Urinary bladder (tissue), 4 donors: ENCODE measurements at places on chromosomes 6 and 20. TPM values are rescaled to one million over a fixed set of nuclear protein-coding genes. Genes with fewer than 3 reads are reported as not detected.
A peak's percentile ranks its signal among the peaks of the same experiment; 100 is the strongest.

- no peak for DNase-seq
These were observed 11.0 kb downstream of the KIF16B start for GRCh38 chr20:16562259-16562658.

DNA sequence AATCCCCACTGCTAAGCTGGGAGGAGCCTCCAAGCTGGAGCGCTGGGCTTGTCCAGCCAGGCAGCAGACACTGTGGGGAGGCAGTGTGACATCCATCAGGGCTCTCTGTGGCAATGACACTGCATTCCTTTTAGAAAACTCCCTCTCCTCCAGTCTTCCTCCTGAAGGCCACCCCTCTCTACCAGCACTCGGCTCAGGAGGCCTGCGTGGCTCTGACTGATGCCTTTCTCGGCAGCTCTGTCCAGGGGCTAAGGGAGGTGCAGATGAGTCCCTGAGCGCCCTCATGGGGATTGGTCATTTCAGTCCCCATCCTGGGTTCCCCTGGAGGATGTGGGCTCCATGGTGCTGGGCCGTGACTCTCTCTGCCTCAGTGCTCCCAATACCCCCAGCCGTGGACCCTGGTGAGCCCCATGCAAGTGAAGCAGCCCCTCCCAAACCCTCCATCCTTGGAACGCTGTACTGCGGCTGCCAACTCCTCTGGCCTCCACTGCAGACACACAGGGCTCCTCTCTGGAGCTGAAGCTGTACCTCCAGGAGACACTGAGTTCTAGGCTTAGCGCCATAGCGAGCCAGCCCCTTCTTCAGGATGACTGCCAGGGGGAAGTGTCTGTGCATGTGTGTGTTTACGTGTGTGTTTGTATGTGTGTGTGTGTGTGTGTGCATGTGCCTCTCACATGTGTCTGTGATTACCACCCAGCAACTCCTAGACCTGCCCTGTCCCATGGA lies 209.6 kb downstream of the ERMARD start:
- DNase-seq: no peak

DNA sequence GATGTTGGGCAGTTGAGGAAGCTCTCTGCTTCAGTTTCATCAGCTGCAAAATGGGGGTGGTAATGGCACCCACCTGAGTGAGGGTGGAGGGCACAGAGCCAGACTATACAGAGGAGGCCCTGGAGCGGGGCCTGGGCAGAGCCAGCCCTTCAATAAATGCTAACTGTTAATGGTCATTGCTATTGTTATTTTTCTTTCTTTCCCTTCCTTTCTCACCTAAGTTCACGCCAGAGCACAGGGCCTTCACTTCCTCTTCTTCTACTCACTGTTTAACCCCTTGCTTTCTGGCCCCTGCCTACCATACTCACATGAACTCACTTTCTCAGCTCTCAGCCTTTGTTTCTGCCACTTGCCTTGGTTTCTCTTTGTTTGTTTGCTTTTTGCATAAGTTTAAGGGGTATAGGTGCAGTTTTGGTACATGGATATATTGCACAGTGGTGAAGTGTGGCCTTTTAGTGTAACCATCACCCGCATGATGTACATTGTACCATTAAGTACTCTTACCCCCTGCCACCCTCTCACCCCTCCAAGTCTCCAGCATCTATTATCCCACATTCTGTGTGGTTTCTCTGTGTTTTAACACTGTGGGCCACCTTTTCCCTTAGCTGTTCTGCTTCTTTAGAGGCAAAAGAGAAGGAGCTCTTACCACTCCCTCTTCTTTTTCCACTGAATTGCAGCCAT lies 7.5 kb upstream of the RREB1 start:
- DNase-seq: no peak

- DNase-seq: no peak
These were observed 89.5 kb upstream of the CST7 start for GRCh38 chr20:24859539-24859938.

DNA sequence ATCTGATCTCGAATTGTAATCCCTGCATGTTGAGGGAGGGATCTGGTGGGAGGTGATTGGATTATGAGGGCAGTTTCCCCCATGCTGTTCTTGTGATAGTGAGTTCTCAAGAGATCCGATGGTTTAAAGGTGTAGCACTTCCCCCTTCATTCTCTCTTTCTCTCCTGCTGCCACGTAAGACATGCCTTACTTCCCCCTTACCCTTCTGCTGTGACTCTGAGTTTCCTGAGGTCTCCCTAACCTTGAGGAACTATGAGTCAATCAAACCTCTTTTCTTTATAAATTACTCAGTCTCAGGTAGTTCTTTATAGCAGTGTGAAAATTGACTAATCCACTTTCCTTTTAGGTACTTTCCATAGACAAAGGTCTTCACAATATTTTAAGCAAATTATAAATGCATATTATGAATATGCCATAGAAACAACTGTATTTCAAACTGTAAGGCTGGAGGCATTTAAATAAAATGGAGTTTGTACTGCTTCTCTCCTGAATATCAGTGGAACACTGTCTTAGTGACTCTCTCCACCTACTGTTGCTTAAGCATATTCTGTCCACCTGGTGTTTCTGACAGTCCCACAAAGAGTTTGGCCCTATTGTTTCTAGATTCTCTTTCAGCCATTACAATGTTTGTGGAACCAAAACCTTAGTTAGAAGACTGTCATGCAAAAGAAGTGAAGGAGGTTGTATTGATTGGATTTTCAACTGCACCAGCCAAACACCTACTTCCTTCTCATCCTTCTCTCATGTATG lies 24.3 kb upstream of the IL17A start:
- no peak for DNase-seq

- DNase-seq: no peak
These were observed 50.6 kb downstream of the CCDC170 start for GRCh38 chr6:151544453-151544852.

GRCh38 chr20:49446808-49447207 lies 35.7 kb downstream of the KCNB1 start:
- DNase-seq: peak; percentile 52

GRCh38 chr6:14129575-14129974 lies 12.0 kb downstream of the CD83 start:
- peak; percentile 49 for DNase-seq

- DNase-seq: no peak
These were observed 28.5 kb upstream of the MPC1 start for GRCh38 chr6:166411271-166411670.

SEL1L2 gene
- total RNA-seq: 1.9 TPM

ZBTB22 gene
- 15.8 TPM for total RNA-seq

WFDC10B gene
- total RNA-seq: not detected
